Cerebellar nuclear complex (tissue), 1 donor: ENCODE measurements at places on chromosomes 16 and 17.

DNA sequence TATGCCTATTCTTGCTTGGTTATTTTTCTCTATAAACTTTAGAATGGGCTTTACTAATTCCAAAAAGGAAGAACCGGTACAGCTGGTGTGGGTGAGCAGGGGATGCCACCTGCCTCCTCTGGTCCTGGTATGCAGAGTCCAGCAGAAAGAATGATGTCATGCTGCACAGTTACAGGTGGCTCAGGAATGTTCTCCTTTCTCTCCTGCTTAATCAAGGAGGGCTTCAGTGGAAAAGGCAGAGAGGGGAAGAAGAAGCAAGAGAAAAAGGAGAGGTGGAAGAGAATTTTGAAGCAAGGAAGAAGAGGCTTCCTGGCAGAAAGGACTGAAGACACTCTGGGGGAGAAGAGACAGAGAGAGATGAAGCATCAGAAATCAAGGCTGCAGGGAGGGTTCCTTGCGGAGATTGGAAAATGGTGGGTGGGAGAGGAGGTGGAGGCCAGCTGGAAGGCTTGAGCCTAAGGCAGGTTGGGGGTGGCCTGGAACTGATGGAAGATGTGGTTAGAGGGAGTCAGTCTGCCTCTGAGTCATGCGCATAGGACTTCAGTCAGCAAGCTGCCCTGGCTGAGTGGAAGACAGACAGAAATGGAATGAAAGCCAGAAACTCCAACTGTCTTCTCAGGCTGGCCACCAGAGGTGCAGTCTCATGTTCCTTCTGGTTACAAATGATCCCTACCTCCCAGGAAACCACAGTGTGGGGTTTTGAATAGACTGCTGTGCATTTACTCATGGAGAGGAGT lies 64.6 kb upstream of the CRHR1 start:
- DNase-seq = no peak

DNA sequence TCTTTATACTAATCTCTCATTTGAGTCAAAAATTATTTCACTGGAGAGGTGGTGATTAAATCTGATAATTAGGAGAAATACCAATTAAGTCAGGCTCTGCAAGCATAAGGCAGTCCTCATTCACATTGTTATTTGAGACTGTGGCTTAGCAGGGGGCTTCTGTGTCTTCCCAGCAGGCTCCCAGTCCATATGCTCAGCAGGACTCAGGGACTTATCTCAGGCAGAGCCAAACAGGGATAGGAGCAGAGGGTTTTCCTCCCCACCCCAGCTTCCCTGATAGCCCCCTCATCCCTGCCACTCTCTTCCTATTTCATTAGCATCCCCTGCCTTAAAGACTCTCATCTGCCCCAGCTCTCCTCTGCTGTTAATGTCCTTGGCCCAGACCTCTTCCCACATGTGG lies 104.3 kb upstream of the DNAH9 start:
- DNase-seq = no peak

GRCh38 chr16:14527411-14528044 lies 102.5 kb downstream of the PARN start:
- no peak for DNase-seq

GRCh38 chr16:87324411-87325275 lies 7.5 kb upstream of the C16orf95 start:
- peak; percentile 40 for DNase-seq

- DNase-seq = no peak
These were observed 106.3 kb downstream of the PRKCB start for GRCh38 chr16:23941963-23942564.

DNA sequence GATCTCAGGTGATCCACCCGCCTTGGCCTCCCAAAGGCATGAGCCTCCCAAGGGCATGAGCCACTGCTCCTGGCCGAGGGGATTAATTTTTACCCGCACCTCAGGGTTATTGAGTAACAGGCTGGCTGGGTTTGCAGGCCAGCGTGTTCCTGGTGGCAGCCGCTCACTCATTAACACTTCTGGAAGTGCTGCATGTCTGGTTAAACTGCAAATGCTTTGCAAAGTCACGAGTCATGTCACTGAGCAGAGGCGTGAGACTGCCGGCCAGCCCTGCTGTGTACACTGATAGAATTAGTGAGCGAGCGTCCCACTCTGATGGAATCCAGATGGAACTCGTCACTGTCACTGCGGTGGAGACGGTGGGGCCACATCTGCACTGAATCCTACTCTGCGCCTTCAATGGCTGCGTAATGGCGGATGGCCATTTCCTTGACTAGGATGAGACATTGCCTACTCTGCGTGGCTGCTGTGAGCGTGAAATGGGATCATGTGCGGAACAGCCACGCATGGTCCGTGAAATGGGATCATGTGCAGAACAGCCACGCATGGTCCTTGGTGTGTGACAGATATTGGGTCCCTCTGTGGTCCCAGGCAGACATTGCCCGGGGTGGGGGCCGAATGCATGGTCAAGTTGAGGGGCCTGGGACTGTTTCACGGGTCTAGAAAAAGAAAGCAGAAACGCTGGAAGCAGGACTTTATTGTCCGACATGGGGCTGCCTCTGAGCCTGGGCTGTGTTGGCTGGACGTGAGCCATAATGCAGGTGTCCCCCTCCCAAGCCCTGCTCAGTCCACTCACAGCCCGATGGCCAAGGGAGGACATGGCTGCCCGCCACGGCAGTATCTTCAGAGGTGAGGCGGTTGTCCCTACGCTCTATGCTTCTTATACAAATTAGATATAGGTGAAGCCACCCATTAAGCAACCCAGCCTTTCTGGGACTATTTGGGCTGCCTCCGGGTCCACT lies 740 bp upstream of the SLC5A10 start:
- DNase-seq = no peak

- no peak for DNase-seq
These were observed 368.6 kb downstream of the GRIN2A start for GRCh38 chr16:9813665-9814064.

- DNase-seq = peak; percentile 45
These were observed 27.1 kb downstream of the TBC1D3B start for GRCh38 chr17:36149296-36149820.

- no peak for DNase-seq
These were observed 30.9 kb downstream of the DCAKD start for GRCh38 chr17:45020354-45021138.

GRCh38 chr16:84314814-84315213 lies 20.1 kb downstream of the WFDC1 start:
- no peak for DNase-seq

GRCh38 chr16:67521095-67521804 lies 7.4 kb upstream of the RIPOR1 start:
- peak; percentile 88 for DNase-seq

DNA sequence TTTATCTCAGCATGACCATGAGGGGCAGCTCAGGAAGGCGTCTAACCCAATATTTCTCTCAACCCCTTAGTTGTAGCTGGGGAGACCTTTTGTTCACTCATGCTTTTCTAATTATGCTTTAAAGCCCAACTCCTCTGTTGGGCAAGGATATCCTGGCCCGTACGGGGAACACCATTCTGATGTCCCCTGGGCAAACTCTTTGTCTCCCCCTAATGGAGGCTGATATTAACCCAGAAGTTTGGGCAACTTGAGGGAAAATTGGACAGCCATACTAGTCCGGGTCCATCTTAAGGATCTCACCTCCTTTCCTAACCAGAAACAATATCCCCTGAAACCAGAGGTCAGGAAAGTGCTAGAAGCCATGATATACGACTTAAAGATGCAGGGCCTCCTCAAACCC lies 143.7 kb upstream of the COX10 start:
- DNase-seq = no peak

DNA sequence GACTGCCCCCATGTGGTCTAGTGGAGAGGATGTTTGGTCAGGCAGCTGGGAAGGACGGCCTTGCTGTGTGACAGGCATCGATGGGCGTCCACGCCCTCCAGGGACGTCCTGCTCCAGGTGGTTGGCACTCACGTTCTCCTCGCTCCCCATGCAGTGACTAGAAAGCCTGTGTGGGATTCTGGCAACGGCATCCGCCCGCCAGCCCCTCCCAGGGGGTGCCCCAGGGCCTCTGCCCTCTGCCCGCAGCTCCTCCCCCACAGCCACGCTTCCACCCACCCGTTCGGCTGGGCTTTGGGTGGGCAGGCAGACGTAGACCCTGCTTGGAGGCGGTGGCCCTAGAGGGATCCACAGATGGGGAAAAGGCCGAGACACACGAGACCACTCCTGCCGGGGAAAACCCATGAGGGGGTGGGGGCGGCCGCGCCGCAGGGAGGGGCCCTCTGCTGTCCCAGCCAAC lies 4.7 kb upstream of the IL17C start:
- DNase-seq = no peak

DNA sequence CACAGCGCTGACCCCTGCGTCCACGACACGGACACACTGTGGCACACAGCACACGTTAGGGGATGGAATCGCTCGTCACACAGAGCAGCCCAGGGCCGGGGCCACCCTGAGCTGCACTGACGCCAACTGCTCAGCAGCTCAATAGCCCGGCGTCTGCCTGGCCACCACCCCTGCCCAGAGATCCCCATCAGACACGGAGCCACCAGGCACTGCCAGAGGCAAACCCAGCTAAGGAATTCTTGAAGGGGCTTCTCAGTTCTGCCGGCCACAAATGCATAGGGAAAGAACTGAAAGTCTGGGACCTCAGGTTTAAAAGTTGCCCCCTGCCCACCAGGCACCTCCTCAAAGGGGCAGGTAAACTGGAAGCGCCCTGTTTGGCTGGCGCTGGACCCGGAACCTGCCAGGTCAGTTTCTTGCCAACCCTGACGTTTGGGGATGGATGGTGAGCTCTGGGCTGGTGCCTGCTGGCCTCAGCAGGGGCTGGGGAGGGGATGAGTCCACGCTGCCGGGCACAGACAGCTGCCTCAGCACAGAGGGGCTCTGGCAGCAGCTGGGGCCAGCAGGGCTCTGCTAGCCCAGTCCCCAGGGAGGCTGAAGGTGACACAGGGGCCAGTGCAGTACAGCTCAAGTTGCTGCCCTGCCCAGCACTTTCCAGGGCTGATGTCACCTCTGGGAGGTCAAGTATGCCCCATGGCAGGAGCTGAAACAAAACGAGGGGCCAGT lies 33.2 kb downstream of the TIMM22 start:
- DNase-seq = no peak

DNA sequence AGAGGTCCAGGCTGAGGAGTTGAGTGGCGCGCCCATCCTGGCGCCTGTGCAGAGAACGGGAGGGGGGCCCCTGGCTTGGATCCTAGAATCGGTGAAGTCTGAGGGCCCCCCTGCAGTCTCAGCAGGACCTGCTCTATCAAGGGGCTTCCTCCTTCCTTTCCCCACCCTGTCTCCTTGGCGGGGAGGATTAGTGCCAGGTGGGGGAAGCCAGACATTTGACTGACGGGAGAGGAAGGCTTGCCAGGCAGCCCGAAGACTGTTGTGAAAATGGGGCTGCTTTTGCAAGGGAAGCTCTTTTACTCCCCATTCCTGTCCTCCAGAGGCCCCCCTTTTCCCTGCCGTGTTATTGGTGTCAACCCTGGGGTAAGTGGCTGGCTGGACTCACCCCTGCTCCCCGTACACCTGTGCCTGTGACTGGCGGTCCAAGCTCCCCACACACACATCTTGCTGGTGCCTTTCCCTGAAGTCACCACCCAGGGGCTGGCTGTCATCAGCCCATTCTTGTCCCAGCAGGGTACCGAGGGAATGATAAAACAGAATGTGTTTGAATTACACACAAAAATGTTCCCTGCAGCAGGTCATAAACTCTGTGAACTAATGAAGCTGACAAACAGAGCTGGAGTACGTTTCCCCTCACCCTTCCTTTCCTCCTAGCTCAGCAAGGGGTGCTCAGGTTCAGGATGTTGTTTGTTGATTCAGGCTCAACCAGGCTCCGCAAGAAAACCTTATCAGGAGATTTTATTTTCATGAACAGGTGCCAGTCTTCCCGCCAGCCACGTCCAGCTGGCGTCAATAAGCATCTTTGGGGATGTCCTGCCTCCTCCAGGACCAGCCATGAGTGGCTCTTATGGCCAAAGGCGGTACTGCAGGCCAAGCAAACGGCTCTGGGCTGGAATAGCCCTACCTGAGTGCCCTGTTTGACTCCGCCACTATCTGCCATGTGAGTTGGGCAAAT lies 4.4 kb upstream of the ARMC7 start:
- DNase-seq = peak; percentile 76

DNA sequence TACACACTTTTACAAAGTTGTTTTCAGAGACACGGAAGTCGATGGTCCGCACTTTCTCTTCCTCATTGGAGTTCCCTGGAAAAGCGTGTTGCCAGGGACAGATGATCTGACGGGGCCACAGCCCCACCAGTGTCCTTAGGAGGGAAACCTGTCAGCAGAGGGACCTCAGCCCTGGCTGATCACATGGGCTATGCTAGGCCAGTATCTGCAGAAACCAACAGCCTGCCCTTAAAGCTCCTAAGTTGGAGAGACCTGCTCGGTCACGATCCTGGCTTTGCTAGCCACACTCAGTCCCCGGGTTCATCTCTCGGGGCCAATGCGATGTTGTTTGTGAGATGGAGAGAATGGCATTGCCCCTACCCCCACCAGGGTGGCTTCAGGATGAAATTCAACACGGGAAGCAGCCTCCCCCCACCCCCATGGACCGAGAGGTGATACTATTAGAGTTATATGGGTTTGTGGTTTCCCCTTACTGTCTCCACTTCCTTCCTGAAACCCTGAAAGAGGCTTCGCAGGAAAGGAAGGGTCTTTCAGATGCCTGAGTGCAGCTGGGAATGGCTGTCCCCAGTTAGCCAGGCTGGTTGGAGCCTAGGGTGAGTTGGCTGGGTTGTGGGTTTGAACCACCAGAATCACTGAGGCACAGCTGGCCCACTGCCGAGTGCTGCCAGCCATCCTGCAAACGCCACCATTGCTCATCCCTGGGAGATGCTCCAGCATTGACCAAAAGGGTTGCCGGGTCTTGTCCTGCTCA lies 16.6 kb downstream of the RMI2 start:
- no peak for DNase-seq

- no peak for DNase-seq
These were observed 62.9 kb downstream of the LMF1 start for GRCh38 chr16:907842-908241.

DNA sequence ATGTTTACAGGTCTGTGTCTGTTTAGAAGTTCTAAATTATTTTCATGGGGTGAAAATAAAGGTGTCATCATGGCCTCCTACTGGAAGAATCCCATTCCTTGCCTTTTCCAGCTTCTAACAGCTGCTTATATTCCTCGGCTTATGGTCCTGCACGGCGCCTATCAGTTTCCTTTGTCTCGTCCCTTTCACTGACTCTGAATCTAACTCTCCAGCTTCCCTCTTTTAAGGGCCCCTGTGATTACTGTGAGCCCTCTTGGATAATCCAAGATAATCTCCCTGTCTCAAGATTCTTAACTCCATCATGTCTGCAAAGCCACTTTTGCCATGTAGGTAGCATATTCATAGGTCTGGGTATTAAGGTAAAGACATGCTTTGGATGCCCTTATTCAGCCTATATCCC lies 441.0 kb upstream of the ERCC4 start:
- no peak for DNase-seq

GRCh38 chr17:21287703-21288449 lies 3.4 kb downstream of the MAP2K3 start:
- DNase-seq = no peak

DNA sequence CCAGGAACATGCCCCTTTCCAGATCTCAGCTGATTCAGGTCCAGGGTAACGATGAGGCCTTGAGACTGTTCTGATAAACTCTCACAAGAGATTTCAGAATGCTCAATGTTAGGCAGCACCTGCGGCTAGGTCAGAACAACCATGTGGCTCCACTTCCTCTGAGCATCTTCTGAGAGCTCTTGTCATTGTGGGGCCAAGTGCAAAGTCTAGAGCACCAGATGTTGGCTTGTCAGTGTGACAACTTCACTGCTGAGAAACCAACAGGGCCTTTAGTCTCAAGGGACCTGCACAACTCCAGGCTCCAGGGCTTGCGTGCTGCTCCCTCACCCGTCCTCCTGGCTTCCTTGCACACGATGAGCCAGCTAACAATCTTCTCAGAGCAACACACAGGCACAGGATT lies 29.0 kb downstream of the FCSK start:
- no peak for DNase-seq
